ENCODE measurements at places on chromosomes 2 and 18.

GRCh38 chr18:74861154-74861553 lies 263.5 kb downstream of the ZNF407 start:
- no peak for DNase-seq

DNA sequence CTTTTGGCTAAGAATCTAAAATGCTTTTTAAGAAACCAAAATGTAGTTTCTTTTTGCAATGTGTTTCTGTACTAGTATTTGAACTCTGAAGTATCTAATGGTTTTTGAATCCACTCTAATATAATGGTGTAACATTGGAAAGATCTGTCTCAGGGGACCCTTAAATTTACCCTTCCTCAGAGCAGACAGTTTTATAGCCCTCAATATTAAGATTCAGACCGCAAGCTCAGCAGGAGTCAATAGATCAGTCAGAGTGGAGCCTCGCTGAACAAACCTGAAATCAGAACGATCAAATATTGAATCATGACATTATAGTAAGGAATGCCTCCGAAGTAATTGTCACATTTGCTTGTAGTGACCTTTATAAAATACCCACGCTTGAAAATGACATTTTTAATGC lies 18.3 kb downstream of the SGPP2 start:
- DNase-seq, result no peak

DNA sequence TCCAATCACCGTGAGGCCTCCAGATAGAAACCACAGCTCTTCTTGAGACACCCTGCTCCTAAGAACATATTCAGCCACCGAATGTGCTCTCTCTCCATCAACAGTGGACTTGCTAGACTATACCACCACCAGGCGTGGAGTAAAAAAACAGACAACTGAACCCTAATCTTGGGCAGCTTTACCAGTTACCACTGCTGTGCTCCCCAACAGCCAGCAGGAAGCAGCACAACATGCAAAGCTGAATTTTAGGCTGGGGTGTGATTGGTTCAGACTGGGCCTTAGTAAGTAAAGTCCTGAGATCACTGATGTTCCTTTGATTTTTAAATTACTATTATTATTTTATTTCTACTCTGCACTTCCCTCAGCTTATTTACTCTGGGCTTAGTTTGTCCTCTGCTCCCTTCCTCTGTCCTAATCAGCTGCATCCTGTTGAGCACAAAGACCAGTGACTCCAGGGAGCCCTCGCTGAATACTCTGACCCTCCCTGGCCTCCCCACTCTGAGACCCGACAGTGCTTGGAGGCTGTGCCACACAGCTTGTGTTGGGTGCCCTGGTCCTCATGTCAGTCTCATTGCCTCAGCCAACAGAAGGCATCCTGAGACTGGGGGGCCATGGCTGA lies 21.9 kb downstream of the MRPL35 start:
- DNase-seq, result peak; percentile 21

GRCh38 chr2:177026253-177026652 lies 186.3 kb upstream of the HNRNPA3 start:
- DNase-seq, result no peak

DNA sequence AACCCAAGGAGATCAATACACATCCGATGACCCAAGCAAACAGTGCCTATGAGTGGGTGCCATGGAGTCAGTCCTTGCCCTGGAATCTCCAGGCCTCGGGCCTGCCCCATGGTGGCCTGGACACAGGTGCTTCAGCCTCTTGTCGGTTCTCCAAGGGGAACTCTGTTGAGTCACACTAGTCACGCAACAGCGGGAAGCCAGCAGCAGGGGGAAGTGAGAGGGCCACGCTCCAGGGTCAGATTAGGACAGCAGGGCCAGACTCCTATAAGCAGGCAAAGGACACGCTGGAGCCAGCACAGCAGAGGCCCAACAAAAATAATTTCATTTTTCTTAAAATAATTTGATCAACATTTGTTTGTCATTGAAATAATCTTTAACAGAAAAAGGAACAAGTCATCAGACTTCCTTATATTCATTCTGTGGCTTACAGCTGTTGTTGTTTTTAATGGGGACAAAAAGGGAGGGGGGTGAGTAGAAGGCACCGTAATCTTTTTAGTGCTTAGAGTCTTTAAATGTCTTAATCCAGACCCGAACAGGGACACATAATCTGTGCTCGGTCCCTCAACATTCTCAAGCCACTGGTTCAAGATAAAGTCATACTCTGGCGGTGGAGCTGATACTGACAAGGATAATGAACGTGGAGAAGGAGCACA lies 16.4 kb upstream of the ARMC9 start:
- no peak for DNase-seq

- DNase-seq, result no peak
Observed at GRCh38 chr2:9401059-9401547, 22.2 kb downstream of the ITGB1BP1 start.

DNA sequence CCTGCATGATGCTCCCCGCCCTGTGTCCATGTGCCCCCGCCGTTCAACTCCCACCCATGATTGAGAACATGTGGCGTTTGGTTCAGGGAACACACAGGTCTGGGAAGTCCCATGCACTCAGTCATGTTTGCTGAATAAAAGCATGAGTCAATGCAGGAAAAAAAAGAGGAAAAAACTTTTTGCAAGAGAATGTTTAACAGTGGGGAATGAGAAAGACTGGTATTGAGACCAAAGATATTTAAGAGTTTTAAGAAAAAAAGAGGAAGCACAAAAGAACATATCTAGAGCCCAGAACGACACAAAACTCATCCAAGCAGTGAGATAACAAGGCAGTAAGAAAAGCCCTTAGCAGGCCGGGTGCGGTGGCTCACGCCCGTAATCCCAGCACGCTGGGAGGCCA lies 279.2 kb upstream of the THSD7B start:
- no peak for DNase-seq

GRCh38 chr2:193348055-193348454 lies 1153.3 kb upstream of the TMEFF2 start:
- no peak for DNase-seq

DNA sequence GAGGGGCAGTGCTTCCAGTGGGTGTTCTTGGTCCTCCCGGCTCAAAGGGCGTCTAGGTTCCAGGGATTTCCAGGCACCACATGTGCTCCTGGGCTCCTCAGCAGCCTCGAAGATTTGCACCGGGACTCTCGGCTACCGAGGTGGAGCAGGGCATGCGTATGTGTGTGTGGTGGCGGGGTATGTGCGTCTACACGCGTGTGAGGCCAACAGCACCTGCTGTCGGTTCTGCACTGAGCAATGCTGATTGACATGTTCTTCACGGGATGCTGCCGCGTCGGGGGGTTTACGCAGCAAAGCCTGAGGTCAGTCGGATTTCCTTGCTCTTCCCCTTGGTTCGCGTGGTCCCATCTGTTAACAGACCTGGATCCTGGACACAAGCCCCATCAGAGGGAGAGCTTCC lies 119.8 kb downstream of the NDUFA10 start:
- DNase-seq, result no peak

GRCh38 chr2:78431241-78431640 lies 594.3 kb upstream of the REG3G start:
- DNase-seq, result no peak

- DNase-seq, result no peak
Observed at GRCh38 chr2:227761740-227762476, 16.2 kb downstream of the SCYGR8 start.

DNA sequence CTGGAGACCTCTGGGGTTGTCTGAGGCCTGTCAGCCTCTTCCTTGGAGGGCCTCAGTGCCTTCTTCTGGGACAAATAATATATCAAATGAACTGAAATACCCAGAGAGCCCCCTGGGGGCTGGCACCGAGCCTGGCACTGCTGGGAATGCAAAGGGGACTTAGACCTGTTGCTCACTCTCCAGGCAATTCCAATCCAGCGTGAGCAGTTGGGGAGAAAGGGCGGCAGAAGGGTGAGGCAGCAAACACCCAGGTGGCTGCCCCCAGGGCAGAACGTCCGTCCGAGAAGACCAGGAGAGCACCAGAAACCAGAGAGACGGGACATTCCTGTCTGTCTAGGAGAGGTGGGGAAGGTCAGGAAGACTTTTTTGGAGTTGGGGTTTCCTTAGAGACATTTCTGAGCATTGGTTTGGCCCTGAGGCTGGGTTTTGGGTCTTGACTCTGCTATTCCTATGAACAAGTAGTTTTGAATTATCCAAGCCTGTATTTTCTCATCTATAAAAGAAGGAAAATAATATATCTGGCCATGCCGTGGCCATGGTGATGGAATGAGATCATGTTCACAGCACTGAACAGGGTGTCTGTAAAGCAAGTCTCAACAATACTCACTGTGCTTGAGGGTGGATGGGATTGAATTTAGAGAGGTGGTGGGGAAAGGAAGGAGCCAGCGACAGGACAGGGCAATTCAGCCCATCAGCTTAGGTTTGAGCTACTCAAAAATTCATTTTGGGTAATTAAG lies 44.3 kb upstream of the ZBTB7C start:
- DNase-seq, result no peak

GRCh38 chr2:120887741-120888231 lies 152.1 kb downstream of the GLI2 start:
- DNase-seq, result no peak

DNA sequence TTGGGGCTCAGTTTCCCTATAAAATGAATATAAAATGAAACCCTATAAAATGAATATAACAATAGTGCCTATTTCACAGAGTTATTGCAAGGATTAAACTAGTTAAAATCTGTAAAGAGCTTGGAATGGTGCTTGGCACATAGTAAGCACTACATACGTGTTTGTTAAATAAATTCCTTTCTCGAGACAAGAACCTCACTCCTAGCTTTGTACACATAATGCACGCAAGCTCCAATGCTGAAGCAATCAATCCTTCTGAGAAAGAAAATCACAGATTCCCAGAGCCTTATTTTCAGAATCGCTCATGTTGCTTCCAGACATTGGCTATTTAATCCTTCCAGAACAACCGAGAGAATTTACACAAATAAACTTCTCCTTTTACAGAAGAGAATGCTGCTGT lies 440.9 kb downstream of the IRS1 start:
- DNase-seq, result no peak

GRCh38 chr2:1978706-1979105 lies 234.4 kb upstream of the PXDN start:
- DNase-seq, result no peak

DNA sequence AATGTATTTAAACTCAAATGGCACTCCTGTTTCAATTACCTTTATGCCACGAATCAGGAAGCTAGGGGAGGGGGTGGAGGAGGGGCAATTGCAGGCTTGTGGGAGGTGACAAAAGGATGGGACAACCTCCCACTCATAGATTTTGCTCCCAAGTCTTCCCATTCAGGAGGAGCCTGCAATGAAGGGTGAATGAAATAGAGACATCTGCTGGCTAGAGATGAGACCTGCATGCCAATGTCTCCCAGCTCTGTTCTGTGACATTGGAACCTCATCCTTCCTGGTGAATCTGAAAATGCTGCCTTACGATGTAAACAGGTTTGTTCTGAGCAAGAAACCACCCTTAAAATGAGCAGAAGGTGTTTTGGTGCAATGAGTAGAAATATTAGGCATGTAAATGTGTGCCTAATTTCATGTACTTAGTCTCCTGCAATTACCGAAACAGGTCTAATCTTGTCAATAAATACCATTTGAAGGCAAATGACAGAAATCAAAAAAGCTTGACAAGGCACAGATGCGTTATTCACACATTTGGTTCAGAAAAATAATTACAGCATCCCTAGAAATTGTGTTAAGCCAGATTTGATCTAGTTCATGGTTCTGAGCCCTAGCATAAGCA lies 2.7 kb upstream of the PID1 start:
- no peak for DNase-seq
